ENCODE measurements at places on chromosomes 2 and 18.

DNA sequence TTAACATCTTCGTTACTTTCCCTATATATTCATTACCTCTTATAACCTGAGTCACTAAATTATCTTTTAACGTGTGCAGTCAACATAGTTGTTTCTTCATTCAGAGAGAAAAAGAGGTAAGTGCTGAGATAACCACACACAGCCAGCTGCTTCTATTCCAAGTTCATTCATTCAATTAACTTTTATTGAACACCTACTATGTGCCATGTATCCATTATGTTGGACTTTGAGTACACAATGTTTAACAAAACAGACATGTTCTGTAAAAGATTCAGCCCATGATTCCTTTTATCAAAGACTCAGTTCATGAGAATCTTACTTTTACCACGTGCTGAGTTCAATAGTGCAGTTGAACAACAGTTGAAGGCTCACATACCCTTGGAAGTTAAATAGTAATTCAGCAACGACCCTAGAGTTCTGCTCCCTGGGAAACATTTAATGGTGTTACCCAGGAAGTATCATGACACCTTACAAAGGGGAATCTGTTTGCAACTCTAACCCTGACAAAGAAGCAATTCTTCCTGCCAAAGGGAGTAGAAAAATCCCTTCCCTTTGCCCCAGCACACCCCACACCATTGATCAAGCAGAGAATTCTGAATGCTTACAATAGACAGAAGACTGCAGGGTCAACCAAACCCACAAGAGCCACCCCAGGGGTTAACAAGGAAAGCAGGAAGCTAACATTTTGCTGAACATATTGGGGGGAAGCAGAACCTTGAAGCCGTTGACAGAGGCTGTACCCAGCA lies 595.8 kb downstream of the STK39 start:
- no peak for DNase-seq

- peak; percentile 62 for DNase-seq
Observed at GRCh38 chr2:226799976-226800940, 638 bp upstream of the IRS1 start.

DNA sequence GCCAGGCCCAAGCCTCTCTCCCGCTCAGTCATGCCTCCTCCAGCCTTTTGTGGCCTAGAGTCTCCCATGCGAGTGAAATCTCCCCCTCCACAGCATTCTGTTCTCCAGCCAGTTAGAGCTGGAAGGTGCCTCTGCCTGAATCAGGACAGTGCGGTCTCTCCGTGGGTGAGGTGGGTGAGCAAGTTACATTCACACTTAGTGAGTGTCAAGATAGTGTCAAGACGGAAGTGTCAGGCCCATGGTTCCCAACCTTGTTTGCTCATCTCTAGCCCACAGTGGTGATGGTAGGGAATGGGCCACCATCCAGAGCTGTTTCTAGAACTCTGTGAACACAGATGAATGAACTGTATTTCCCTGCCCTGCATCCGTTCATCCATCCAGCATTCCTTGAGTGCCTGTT lies 59.5 kb downstream of the LPIN1 start:
- no peak for DNase-seq

DNA sequence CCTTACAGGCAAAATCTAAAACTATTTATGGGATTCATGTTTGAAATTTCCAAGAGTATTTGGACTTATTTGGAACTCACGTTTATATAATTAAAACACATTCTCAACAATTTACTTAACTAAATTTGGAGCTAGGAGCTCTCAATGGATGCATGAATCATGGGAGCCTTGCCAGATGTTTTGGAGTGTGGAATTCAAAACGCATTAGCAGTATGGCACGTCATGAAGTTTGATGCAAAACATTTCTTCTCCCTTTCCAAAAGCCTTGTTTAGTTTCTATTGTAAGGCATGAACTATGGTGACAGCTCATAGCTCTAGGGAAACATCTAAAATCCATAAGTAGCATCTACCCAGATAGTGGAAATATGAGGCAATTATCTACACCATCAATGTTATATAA lies 701.6 kb downstream of the SATB2 start:
- DNase-seq: no peak
